ENCODE measurements at places on chromosomes 3 and 15.

GRCh38 chr3:143565951-143566350 lies 282.3 kb downstream of the SLC9A9 start:
- no peak for DNase-seq

GRCh38 chr15:76075046-76075445 lies 15.3 kb downstream of the TMEM266 start:
- no peak for DNase-seq

- DNase-seq: peak; percentile 51
These were observed 4.0 kb downstream of the DIPK2A start for GRCh38 chr3:143975554-143976152.

- no peak for DNase-seq
These were observed 13.5 kb upstream of the SEC13 start for GRCh38 chr3:10334459-10334858.

DNA sequence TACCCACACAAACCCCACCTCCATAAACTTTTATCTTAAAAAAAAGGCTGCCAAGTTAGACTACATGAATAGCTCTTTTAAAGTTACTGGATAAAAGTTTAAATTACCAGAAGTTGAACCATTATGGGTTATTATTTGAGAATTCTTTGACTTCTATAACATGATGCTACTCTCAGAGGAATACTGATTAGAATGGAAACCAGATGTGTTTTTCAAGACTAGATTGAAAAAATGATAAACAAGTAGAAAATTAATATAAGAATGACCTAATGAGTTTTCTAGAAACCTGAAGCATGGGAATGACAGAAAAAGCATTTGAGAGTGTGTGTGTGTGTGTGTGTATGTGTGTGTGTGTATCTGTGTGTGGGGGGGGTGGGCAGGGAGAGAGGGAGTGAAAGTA lies 12.4 kb upstream of the FGF7 start:
- no peak for DNase-seq

- no peak for DNase-seq
These were observed 32.4 kb downstream of the MASP1 start for GRCh38 chr3:187259171-187259570.

DNA sequence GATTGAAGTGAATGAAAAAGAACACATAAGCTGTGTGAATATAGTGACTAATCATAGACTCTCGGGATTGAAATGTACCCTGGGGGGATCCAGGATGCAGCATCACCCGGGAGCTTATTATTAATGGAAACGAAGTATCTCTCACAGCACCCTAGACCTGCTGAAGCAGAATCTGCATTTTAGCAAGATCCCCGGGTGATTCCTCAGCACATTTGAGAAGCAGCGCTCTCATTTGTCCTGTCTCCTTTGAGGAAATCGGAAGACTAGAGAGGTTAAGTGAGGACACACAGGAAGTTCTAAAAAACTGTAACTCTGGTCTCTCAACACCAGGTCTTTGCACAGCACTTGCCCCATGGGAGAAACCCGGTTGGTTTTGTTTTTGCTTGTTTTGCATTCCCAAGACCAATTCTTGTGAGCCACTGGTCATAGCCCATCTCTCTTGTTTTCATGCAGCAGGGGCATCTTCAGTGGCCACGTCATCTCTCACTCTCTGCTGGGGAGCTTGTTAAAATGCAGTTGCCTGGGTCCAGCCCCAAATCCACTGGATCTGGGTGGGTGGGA lies 30.2 kb downstream of the ZNF710 start:
- DNase-seq: peak; percentile 31

DNA sequence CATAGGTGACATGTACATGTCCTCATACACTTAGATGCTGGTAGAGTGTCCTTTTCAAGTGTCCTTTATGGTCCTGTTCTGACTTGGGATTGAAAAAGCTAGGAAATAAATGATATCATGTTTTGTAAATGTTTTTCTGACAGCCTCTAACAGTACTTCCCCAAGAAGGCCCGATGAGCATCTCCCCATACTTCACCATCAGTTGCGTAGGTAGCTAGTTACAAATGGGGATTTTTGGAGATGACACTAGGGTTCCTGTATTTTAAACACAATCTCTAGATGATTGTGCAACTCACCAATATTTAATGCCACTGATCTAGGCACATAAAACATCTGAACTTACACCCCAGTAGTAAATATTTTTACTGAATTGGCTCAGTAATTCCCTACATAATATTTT lies 27.8 kb downstream of the SLC25A26 start:
- no peak for DNase-seq

DNA sequence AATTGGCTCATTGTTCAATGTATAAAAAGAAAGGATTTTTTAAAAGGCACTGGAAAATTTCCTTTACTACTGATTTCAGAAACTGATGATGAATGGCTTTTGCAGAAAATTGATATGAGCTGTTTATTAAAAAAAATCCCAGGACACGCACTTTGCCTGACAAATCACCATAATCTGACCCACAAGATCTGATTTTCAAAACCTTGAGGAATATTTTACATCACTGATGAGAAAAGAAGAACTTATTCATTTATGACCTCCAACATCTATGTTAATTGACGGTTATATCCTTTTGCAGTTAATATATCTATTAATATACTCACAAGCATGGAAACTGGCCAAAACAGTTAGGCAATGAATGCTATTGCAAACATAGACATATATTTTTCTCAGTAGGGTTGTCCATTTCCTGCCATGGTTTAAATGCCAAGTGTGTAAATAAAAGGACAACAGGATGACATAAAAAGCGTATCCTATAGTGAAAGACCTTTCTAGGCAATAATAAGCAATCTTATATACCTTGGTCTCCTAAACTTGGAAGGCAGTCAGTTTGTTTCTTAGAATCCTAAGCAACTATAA lies 109.7 kb upstream of the SLC7A14 start:
- no peak for DNase-seq

GRCh38 chr3:151003029-151003767 lies 30.7 kb upstream of the CLRN1 start:
- DNase-seq: no peak

- no peak for DNase-seq
These were observed 129.0 kb upstream of the NEO1 start for GRCh38 chr15:72923289-72923688.

DNA sequence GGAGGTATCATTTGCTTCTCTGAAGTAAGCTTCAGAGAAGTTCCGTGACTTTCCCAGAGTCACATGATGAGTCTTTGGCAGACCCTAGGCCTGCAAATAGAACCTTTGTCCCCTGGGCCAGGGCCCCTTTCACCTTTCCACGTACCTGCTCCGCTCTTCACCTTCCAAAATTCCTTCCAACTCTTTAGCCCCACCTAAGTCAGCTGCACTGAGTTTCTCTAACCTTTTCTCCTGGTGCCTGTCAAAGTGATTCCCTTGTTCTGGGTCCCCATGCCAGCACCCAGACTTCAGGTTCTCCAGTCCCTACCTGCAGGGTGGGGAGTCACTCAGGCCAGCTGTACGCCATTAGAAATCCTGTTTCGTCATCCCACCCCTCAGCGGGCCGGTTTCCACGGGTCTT lies 12.8 kb downstream of the LYZL4 start:
- no peak for DNase-seq

- peak; percentile 67 for DNase-seq
These were observed 66.2 kb downstream of the RASA2 start for GRCh38 chr3:141553055-141553454.

- DNase-seq: no peak
These were observed 36.3 kb upstream of the MYH15 start for GRCh38 chr3:108546692-108547091.

DNA sequence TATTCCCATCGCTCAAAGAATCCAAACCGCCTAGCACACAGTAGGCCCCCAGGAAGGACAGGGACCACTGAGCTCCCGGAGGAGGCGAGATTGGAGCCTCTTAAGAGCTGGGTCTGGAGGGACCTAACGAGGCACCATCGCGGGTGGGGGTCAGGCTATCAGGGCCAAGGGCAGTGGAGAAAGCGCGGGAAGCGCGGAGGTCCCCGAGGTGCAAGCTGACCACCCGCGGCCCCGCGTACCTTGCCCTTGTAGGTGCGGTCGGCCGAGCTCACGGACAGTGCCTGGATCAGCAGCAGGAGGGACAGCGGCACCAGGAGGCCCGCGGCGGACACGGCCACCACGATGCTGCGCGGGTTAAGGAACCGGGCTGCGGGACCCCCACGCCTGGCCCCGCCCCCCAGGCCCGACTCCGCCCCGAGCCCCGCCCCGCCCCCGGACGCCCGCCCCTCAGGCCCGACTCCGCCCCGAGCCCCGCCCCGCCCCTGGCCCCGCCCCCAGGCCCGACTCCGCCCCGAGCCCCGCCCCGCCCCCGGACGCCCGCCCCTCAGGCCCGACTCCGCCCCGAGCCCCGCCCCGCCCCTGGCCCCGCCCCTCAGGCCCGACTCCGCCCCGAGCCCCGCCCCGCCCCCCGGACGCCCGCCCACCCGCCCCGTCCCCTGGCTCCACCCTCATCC lies 3.9 kb downstream of the ZDHHC19 start:
- peak; percentile 38 for DNase-seq

GRCh38 chr3:126127904-126128303 lies 44.0 kb upstream of the SLC41A3 start:
- DNase-seq: no peak

GRCh38 chr3:42224658-42225421 lies 41.1 kb downstream of the CCK start:
- no peak for DNase-seq

DNA sequence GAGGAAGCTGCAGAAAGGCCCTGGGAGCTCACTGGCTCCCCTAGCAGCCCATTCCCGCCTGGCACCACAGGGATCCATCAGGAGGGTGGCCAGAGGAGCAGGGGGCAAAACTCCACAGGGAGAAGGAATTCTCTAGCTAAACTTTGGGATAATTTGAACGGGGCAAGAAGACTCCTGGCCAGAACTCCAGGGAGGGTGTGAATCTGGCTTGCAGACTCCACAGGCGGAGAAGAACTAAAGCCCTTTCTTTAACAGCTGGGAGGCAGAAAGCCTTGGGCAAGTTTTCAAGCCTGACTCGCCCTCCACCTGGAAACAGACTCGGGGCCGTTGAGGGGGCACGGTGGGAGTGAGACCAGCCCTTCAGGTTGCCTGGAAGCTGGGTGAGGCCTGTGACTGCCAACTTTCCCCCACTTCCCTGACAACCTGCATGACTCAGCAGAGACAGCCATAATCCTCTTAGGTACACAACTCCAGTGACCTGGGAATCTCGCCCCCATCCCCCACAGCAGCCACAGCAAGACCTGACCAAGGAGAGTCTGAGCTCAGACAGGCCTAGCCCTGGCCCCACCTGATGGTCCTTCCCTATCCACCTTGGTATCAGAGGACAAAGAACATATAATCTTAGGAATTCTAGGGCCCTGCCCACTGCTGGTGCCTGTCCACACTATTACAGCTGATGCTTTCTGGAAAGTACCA lies 28.6 kb downstream of the SLC27A2 start:
- no peak for DNase-seq

DNA sequence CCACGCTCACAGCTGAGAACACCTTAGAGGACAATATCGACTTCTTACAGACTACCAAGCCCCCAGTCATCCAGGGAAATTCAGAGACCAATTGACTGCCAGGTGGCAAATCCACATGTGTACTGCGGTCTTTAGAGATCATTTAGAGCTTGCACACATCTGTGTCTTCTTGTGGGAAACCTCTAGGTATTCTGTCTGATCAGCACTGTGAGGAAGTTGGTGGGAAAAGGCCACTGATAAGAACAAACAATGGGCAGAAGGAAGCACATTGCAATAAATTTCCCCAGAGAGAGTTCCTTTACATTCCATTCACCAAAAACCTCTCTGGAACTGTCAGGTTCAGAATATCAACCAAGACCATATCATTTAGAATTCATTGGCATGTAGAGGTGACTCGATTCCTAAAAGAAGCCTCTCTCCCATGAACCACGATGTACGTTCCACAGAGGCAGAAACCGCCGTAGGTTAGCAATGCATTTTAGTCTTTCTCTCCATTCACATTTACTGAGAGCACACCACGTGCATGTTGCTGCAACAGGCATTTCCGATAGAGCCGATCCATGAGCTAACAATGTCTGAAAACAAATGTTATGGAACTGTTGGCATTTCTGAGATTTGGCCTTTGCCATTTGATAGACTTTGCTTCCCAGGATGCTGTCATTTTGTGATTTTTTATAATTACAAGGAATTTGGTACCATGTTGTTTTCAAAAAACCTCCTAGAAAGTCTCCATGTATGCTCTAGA lies 287.3 kb upstream of the TPRG1 start:
- no peak for DNase-seq

- DNase-seq: no peak
These were observed 244.8 kb upstream of the TPRG1 start for GRCh38 chr3:188926741-188927511.

Data from CD4-positive, alpha-beta T cell treated with Interleukin-10 for 1 hour (primary cell).